ENCODE measurements at places on chromosomes 2 and 18.

GRCh38 chr2:240643811-240644150 lies 18.5 kb downstream of the GPR35 start:
- no peak for DNase-seq

DNA sequence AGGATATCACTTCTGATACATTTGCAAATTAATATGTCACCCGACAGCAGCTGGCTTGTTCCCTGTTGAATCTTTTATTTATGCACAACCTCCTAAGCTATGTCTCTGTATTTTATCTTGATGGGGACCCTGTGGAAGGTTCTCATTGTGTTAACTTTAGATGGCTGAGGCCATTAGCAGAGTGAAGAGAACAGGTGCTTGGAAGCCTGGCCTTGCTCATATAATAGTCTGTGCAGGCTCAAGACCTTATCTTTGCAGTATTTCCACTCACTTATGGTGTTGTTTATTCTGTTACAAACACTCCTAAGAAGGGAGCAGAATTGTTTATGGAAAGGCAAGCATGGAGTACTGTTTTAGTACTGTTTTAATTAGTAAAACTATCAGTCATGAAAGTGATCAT lies 107.6 kb downstream of the SETBP1 start:
- no peak for DNase-seq

DNA sequence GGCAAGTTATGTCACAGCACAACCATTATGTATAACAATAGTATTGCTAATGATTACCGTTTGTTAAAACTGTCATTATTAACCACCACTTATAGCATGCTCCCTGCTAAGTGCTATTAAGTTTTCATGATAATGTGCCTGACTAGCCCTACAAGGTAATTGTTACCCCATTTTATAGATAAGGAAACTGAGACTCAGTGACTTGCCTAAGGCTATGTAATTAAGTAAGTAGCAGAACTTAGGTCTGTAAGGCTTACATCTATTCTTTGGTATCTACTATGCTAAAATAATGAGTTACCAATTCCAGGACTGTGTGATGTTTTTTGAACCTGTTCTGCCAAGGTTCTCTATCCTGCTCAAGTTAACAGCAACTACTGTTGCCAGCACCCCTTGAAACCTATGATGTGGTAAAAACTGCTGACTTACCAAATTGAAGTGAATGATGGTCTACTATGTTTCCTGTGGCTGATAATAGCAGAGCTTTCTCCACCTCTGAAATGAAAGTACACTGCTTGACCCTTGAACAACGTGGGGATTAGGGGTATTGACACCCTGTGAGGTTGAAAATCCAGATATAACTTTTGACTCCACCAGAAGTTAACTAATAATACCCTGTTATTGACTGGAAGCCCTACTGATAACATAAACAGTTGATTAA lies 18.2 kb downstream of the ACVR2A start:
- DNase-seq: no peak

DNA sequence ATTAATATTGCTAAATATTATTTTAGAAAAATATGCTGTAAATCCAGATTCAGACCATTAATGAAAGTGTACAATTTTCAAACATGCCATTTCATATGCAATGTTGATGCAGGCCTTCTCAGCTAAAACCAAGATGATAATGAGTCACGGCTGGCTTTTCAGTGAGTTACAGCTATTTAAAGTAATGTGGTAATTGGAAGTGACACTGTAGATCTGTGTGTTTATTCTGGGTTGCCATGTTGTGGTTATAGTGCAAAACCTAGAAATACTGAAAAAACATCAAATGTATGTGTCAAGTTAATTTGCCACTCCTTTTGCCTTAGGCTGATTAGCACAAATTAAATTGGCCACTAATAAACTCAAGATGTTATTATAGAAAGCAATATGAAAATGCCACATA lies 506.6 kb downstream of the ERBB4 start:
- no peak for DNase-seq

DNA sequence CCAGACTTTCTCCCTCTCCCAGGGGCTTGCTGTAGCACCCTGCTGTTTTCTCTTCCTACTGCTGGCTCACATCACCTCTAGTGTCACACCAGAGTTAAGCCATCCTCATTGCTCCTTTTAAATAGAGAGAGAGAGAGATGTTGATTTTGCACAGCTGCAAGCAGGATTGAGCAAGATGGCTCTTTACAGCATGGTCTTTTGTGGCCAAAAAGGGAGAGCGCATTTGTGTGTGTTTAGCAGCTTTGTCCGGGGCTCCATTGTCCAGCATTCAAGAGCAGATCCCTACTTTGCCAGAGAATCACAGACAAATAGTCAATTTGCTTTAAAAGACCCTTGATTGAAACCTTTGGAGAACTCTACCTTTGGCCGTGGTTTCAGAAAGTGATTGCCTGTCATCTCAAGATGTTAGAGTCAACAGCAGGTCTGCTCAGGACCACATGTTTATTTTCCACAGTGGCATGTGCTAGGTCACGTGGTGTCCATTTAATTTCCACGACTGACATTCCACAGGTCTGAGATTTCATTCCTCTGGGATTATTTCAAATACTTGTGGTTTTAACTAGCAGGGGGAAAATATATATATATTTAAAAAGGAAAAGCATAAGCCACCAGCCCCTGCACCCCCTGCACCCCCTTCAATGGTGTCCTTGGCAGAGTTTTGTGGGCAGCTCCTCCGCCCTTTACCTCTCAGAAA lies 359.9 kb upstream of the SLC14A2 start:
- no peak for DNase-seq

DNA sequence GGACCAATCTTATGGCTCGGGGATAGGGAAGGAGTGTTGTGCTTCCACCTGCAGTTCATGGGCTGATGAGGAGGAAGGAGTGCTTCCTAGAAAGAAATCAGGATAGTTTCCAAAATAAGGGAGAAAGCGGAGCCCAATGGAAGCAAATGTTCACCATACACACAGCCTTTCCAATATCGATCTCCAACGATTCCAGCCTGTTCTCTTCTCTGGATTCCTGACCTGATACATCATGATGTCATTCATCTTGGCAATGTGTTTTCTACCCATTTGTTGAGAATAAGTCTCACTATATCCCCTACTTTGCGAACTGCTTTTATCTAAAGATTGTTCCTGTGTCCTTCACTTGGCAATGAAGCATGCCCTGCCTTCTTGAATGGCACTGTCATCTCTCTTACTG lies 205.3 kb upstream of the SIX2 start:
- DNase-seq: no peak

DNA sequence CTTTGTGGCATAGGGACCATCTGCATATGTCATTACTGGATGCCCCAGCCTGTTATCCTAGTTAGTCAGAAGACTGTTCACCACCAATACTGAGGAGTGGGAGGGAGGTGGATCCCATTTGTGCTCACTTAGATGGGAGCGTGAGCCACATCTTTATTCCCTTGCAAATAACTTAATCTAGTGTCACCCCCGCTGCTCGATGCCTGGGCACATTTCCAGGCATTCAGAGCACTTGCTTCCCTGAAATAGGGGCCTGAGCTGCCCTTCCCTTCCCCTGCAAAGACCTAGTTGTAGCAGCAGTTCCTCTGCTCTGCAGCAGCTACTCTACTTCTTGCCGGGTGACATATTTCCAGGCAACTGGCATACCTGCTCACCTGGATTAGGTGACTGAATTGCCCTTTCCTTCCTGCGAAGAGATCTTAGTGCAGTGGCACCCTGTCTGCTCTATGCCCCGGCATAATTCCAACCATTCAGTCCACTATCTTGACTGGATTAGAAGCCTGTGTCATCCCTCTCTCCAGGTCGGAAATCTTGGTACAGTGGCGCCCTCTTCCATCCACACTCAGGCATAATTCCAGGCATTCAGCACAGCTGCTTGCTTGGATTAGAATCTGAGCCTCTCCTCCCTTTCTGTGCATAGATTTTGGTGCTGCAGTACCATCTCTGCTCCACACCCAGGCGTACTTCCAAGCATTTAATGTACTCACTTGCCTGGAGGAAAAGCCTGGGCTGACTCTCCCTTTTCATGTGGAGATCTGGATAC lies 1389.1 kb upstream of the TMEFF2 start:
- peak; percentile 48 for DNase-seq

GRCh38 chr2:46849721-46850556 lies 65.7 kb downstream of the MCFD2 start:
- DNase-seq: no peak

DNA sequence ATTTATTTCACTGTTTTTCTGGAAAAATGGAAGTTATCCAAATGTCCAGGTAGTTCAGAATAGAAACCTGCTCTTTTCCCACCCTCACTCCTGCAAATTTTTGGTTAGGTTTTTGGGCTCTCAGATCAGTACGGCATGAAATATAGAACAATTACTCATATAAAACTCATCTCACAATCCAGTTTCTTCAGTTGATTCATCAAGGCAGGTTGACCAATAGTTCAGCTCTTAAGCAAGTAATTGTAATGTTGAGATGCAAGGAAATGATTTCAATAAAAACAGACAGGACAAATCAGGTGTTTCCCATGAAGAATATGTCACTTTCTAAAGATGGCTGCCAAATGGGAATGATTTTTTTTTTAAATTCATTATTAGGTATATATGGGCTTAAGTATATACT lies 2.0 kb downstream of the RAB27B start:
- no peak for DNase-seq

- DNase-seq: no peak
These were observed 98.6 kb downstream of the BCL2L11 start for GRCh38 chr2:111219285-111219684.

Data from ACHN (cell line).